Prostate gland (tissue), 2 donors: ENCODE measurements at places on chromosomes 1 and 21.

DNA sequence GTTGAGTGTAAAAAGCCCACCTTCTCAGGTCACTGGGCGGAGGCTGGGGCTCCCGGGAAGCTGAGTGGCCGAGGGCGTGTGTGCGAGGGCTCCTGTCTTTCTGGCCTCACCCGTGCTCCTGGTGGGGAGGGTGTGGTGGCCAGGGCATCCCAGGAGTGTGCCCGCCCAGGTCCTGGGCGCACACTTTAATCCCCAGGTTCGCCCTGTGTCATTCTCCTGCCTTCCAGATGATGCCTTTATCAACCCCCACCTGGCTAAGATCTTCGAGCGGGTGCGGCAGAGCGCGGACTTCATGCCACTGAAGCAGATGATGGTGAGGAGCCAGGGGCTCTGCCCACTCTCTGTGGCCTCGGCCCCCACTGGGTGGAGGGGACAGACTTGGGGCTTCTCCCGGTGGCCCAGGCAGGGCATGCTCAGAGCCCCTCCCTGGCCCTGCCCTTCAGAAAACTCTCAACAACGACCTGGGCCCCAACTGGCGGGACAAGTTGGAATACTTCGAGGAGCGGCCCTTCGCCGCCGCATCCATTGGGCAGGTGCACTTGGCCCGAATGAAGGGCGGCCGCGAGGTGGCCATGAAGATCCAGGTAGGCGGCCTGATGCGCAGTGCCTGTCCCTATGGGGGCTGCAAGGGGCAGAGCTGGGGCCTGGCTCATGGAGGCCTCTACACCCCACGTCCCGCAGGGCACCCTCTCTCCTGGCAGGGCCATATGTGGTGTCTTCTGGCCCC is 42.5 kb downstream of the COQ8A start:
- DNase-seq, result no peak

GRCh38 chr1:65459397-65459768 is 38.9 kb downstream of the LEPR start:
- DNase-seq, result no peak

GRCh38 chr1:200525090-200525987 is 95.2 kb downstream of the KIF14 start:
- no peak for DNase-seq

GRCh38 chr1:30040081-30041019 is 683.0 kb downstream of the MATN1 start:
- DNase-seq, result no peak
